Lower leg skin (tissue), 4 donors: ENCODE measurements at places on chromosomes 6 and 20.

GRCh38 chr6:44234101-44235025 lies 11.0 kb downstream of the SLC29A1 start:
- DNase-seq = peak; percentile 72

GRCh38 chr6:154488802-154489437 lies 21.6 kb downstream of the CNKSR3 start:
- DNase-seq = no peak

DNA sequence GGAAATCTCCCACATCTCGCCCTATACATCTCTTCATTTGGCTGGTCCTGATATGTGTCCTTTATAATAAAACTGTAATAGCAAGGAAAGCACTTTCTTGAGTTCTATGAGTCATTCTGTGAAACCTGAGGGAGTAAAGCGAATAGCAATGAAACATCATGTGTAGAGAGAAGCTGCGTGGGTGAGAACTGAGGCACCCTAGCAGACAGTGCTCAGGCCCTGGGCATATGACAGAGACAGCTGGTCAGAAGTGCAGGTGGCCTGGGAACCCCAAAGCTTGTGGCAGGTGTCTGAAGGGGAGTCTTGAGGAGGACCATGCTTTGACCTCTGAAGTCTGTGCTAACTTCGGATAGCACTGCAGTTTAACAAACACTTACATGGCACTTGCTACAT lies 1.3 kb upstream of the BLOC1S5 start:
- DNase-seq = no peak

GRCh38 chr6:53347250-53347920 lies 1.4 kb downstream of the ELOVL5 start:
- no peak for DNase-seq

DNA sequence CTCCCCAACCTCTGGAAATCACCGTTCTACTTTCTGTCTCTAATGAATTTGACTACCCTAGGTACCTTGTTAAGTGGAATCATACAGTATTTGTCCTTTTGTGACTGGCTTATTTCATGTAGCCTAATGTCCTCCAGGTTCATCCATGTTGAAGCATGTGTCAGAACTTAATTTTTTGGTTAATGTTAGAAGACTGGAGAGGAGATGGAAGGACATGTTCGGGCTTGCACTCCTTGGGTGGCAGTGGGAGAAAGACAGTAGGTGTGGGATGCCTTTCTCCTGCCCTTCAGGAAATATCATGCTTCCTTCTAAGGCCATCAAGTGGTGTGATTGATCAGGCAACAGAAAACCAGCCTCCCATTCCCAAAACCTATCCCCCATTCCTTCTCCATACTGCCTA lies 61.1 kb upstream of the RNF144B start:
- no peak for DNase-seq

GRCh38 chr6:131660195-131660594 lies 23.1 kb downstream of the ENPP3 start:
- DNase-seq = no peak

DNA sequence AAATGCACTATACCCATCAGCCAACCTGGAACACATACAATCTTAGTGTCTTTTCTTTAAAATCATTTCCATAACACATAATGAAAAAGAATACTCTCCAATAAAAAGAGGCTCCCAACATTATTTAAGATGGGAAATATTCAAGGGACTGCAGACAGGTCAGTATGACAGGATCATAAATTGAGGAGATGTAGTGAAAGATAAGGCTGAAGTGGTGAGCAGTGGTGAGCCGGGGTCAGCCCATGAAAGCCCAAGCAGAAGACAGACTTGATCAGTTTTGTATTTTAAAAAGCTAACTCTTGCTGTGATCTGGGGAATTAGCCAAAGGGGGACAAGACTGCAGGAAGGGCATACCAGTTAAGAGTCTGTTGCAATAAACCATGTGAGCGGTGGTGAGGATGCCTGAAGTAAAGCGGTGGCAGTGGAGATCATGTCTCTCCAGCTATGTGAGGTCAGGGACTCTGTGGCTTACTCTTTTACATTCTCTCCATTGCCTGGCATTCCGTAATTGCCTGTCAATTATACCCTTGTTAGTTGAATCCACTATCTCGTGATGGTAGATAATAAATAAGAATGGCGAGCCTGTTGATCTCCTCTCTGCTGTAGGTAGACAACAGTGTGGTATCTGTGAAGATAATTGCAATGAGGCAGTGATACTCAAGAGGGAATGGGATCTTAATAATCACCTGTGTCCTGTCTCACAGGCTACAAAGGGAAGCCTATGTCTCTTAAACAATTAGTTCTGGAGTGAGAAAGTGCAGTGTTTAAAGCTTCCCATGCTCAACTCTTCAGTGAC lies 97.4 kb downstream of the FILIP1 start:
- no peak for DNase-seq

- peak; percentile 83 for DNase-seq
Observed at GRCh38 chr20:44911264-44911921, 1.5 kb downstream of the PABPC1L start.

DNA sequence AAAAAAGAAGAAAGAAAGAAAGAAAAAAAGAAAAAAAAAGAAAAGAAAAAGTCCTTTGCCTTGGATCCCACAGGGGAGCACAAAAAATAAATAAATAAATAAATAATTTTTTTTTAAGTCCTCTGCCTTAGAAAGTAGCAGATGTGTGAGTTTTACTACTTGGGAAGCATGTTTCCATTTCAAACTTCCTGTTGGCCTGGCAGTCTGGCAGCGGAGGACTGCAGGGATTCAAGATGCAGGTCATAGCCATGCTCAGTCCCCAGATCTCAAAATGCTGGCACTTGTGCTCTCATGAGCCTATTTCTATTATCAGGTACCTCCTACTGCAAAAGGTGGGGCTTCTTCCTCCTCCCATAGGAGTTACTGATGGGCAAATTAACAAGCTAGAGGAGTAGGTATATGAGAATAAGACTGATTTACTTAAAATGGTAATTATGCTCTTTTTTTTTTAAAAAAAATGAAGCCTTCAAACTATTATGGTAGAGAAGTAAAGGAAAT lies 54.2 kb upstream of the MAP7 start:
- DNase-seq = no peak

DNA sequence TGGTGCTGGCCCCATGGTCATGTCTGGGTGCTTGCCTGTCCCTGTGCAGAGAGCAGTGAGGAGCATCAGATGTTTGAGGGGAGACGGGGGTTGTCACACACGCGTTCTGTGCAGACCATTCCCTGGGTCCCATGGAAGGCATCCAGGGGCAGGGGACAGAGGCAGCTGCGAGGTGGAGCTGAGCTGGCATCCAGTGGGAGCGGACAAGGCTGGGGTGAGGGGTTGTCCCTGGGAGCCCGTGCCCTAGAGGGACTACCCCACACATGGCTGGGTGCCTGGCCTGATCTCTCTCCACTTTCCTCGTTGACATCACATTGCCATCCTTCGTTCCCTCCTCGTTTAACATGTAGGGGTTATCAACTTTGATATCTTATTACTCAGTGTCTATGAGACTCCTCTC lies 331.3 kb downstream of the CDH4 start:
- no peak for DNase-seq

DNA sequence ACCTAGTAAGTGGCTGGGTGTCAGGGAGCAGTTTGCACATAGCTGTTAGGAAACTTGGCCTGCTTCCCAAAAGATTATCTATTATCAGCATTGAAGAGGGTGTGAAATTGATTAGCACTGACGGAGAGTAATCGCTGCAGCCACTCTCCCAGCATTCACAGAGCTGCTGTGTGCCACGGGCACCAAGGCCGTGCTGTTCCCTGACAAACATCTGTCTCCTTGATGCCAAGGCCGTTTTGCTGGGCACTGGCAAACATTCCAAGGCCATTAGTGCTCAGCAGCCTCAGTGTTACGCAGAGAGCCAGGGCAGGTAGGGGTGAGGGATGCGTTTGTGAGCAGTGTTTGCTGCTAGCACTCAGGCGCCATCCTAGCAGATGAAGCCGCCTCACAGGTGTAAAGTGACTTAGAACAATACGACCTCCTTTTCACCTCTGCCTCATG lies 57.7 kb upstream of the VSTM2L start:
- no peak for DNase-seq

GRCh38 chr6:130203370-130203769 lies 19.4 kb downstream of the SAMD3 start:
- no peak for DNase-seq

DNA sequence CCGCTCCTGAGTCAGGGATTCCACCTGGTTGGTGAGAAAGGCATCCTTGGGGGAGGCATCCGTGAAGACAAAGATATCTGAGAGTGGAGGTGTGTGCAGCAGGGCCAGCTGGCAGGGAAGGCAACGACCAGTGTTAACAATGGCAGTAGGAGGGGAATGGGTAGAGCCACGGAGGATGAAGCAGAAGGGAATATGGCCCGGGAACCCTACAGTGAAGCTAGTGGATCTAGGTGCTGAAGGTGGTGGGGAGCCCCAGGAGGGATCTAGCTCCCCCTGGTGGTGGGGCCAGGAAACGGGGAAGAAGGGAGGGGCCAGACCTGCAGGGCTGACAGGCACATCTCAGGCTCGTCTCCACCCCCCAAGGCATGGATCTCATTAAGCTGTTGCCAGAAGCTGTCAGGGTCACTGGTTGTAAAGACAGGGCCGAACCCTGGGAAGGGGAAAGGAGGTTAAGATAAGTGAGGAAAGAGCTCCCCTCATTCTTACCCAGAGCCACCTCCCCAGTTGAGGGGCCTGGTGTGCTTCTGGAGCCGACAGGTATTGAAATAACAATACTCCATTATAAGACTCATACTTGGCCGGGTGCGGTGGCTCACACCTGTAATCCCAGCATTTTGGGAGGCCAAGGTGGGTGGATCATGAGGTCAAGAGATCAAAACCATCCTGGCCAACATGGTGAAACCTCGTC lies 7.3 kb downstream of the VWA7 start:
- peak; percentile 93 for DNase-seq
